NCI-H146 (cell line): ENCODE measurements at places on chromosomes 2 and 18.
A peak's percentile ranks its signal among the peaks of the same experiment; 100 is the strongest.

DNA sequence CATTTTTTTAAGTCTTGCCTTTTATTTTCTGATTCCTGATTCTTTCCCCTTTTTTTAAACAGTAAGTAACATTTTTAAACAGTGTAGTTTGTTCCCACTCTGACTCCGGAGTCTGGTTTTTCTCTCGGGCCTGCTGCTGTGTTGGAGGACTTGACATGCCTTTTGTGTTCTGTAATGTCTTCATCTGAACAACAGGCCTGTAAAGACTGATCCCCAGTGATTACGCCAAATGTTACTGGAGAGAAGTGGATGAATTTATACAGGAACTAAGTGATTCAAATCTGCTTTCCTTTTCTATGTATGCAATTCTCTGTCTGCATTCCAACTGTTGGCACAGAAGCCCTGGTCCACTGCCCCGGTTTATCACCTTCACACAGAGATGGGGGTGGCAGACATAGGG, 54.3 kb upstream of the RMDN2 start:
- DNase-seq = no peak

- no peak for DNase-seq
Measured at GRCh38 chr2:180405520-180405919, 398.4 kb upstream of the CWC22 start.

DNA sequence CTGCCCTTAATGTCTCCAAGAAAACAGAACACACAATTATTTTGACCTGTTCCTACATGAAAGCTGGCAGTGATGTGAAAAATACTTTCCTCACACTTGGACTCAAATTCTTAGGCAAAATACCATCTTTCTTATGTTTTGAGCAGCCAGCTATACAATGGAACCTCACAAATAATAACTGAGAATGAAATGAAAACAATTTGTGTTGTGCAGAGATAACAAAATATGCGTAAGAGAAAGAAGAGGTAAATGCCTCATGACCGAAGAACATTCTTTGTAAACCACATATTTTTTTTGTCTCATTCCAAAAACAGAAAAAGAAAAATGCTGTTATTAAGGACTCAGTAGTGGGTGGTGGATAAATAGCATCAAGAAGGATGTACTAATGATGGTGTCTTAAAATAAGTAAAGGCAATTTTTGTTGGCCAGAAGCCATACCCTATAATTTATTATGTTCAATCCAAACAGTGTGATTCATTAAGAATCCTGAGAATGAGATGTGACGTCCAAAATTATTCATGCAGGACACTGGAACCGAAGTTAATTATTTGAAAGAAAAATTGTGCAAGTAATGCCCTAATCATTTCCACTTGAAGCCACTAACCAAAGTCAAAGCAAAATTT, 193.0 kb upstream of the NETO1 start:
- no peak for DNase-seq

- DNase-seq = no peak
Measured at GRCh38 chr18:2312440-2312839, 258.9 kb downstream of the METTL4 start.

- DNase-seq = no peak
Measured at GRCh38 chr18:79532313-79533007, 136.7 kb downstream of the NFATC1 start.

GRCh38 chr2:137879121-137879520, 85.2 kb upstream of the HNMT start:
- DNase-seq = no peak

GRCh38 chr2:149832324-149832723, 244.7 kb upstream of the MMADHC start:
- no peak for DNase-seq

DNA sequence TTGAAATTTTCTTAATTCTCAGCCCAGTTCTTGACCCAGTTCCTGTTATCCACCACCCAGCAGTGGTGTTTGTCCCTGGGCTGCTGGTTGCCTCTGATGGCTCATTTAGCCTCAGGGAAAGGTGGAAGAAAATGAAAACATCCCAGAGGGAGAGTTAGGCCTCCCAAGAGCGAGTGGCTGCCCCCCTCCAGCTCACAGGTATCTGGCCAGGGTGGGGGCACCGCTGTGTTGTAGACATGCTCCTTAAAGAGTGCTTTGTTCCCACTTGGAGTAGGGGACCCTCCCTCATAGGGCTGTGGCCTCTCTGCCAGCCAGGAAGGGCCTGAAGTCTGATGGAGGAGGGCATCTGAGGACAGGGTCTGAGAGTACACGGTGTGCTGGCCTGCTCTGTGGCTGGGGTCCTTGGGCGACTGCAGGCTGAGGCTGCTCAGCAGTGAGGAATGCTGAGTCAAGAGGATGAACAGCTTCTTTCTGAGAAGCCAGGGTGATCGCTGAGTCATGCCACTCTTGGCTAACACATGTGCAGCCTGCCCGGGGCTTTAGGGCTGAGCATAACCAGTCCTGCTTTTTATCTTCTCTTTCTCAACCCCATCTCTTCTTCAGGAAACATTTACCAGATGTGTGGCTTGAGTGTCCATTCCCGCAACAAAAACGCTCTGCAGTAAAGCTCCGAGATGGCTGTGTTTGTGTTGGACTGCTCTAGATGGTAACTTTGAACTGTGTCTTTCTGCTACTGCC, 72.3 kb downstream of the IL1R2 start:
- no peak for DNase-seq

- DNase-seq = no peak
Measured at GRCh38 chr2:169664978-169665930, 29.0 kb downstream of the CFAP210 start.

GRCh38 chr2:33395655-33396249, 80.7 kb upstream of the RASGRP3 start:
- DNase-seq = peak; percentile 7

DNA sequence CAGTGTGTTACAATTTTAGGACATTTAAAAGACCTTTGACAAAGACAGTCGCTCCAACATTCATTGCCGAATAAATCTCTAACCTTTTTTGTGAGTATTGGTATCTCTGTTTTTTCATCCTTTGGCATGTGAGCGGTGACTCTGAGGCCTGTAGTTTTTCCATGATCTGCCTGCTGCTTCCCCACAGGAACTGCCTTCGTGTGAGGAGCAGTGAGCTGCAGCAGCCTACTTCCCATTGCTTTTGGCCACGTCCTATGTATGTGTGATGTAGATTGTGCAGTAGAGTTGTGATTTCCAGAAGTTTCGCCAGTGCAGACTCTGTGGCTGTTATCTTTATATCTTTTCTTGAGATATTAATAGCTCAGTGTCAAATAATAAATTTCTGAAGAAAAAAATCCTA, 79.8 kb downstream of the UGGT1 start:
- no peak for DNase-seq

GRCh38 chr18:25039781-25040180, 312.2 kb downstream of the ZNF521 start:
- no peak for DNase-seq

- DNase-seq = no peak
Measured at GRCh38 chr2:236816197-236817170, 246.9 kb downstream of the ACKR3 start.
